Cardiac muscle cell (in vitro differentiated cells and primary cell): ENCODE measurements at places on chromosomes 6 and 20. TPM values are rescaled to one million over a fixed set of nuclear protein-coding genes. Genes with fewer than 3 reads are reported as not detected.

The WFDC10B gene
- not detected in 2 replicates for polyA plus RNA-seq

The MROH8 gene
- 12.1 and 13.3 TPM in 2 replicates for polyA plus RNA-seq

The TNFRSF6B gene
- 3.3 and 4.9 TPM in 2 replicates for polyA plus RNA-seq

The GSTA3 gene
- not detected in 2 replicates for polyA plus RNA-seq

The OLIG3 gene
- not detected in 2 replicates for polyA plus RNA-seq

The BHLHE23 gene
- polyA plus RNA-seq, result not detected in 2 replicates

The MYLK2 gene
- 0.26 TPM in 1 of 2 replicates, not detected in the other for polyA plus RNA-seq
